AG04449 (cell line): ENCODE measurements at places on chromosomes 13 and 19.
A peak's percentile ranks its signal among the peaks of the same experiment; 100 is the strongest.

GRCh38 chr13:93635616-93636032 lies 409.0 kb downstream of the GPC6 start:
- DNase-seq = peak; percentile 42

- no peak for DNase-seq
Observed at GRCh38 chr19:5984600-5984999, 6.7 kb upstream of the RANBP3 start.

GRCh38 chr13:62299988-62300387 lies 884.3 kb upstream of the PCDH20 start:
- no peak for DNase-seq

- DNase-seq = no peak
Observed at GRCh38 chr13:76160961-76161925, 525.1 kb downstream of the LMO7 start.

DNA sequence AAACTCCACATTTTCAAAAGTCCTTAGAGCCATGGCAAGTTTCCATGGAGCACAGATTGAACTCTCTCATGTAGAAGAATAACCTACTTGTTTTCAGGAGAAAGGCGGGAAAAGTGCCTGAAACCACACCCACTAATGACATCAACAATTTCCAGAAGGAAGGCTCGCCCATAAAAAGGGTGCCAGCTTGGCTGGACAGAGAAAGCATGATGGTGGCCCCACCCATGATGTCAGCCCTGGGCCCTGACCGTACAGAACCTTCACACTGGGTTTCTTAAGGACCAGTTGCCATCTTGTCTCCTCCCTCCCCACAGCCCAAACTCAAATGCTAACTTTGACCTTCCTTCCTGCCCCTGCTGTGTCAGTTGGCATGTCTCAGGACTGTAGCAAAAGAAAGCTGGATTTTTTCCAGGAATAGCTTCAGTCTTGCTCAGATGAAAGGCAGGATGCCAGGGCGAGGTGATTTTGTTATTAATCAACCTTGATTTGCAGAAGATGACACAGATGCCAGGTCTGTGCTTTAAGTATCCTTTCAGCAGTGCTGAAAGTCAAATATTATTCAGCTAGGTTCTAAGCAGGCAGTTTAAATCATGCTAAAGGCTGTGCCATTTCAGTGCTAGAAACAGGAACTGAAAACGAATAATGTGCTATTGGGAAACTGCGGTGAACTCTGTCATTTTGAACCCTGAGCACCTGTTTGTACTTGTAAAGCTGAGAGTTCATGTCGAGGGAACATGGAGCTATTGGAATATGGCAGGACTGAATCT lies 89.5 kb upstream of the RFC3 start:
- DNase-seq = no peak

- DNase-seq = no peak
Observed at GRCh38 chr13:27463500-27463899, 13.1 kb upstream of the MTIF3 start.

- no peak for DNase-seq
Observed at GRCh38 chr13:71771144-71771543, 95.9 kb downstream of the DACH1 start.

- DNase-seq = no peak
Observed at GRCh38 chr19:14441041-14441938, 8.2 kb downstream of the PKN1 start.

DNA sequence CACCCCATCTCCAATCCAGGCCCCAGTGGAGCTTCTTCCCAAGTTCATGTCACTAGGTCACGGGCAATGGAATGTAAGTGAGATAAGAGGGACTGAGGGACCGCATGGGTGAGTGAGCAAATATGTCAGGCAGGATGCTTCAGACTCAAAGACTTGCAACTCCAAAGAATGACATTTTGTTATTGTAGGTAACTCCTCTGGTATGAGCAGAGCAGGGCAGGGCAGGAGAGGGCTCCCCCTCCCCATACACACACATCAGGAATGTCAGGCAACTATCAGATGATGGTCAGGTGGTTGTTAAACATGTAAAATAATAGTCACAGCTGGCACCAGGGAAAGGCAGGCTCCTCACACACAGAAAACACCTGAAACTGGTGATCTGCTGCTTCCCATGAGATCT lies 10.6 kb downstream of the ERVV-2 start:
- DNase-seq = no peak

GRCh38 chr19:4403005-4403761 lies 743 bp downstream of the CHAF1A start:
- DNase-seq = no peak

DNA sequence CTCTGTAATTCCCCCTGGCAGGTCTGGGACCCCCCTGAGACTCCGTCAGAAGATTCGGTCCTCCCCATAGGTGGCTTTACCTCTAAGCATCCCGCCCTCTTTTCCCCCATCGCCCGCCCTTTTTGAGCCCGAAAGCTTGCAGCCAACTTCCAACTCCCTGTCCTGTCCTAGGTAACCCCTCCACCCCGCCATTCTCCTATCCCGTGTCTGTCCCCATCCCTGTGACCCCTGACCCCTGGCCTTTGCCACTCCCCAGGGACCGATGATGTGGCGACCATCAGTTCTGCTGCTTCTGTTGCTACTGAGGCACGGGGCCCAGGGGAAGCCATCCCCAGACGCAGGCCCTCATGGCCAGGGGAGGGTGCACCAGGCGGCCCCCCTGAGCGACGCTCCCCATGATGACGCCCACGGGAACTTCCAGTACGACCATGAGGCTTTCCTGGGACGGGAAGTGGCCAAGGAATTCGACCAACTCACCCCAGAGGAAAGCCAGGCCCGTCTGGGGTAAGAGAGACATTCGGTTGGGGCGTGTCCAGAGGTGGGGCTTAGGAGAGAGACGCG lies 488 bp downstream of the RCN3 start:
- no peak for DNase-seq

DNA sequence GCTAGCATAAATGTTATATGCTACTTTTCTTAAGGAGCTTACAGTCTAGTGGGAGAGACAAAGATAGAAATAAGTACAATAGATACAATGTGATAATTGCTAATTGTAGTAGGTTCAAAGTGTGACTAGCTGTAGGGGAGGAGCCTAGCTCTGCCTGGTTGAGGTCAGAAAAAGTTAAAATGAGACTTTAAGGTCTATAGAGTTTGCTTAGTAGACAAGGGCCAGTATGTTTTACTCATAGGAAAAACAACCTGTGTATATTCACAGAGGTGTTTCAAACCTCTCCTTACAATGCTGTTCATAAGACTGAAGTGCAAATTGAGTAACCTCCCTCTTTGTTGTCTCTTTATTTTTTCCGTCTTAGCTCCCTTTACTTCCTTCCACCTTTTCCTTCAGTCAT lies 56.1 kb downstream of the PDS5B start:
- no peak for DNase-seq

DNA sequence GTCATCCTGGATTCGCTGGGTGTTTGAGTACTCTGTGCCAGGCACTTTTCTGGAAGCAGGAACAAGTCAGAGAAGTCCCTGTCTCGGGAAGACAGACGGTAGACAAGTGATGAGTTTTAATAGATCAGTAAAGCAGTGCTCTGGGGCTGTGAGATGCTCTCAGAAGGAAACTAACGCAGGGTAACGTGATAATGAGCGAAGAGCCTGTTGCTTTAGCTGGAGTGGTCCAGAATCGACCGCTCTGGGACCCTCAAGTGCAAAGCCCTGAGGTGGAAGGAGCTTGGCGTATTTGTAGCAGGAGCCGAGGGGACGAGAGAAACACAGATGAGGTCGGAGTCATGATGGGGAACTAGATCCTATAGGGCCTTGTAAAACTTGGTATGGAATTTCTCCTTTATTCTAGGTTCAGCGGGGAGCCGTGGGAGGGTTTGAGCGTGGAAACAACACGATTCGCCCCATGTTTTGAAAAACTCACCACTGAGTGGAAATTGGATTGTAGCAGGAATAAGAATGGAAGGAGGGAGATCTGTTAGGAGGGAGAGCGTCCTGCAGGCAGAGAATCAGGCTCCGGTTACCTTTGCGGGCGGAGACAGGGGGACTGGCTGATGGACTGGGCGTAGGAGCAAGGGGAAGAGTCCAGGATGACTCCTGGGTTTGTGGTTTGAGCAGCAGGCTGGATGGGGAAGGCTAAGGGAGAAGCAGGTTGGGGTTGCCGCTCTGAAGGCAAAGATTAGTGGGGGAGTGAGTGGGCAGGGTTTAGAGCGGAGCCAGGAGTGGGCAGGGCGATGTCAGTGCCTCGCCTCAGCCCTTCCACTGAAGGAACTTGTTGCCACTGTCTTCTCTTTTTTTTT lies 763 bp downstream of the POLD1 start:
- no peak for DNase-seq

DNA sequence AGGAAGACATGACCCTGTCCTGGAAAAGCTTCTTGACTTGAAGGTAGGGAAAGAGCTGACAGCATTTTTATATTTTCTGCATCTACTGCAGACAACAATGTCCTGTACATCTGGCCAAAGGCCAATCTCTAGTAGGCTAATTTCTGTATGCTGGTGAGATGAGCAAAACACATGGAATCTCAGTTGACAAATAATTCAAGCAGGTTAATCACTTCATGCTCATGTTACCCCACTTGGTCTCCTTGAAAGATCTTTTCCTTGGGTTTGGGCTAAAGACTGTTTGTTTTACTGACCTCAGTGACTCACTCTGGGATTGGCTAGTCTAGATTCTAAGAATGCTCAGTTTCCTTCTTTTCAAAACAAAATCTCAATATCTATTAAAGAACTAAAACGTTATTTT lies 298.8 kb downstream of the LMO7 start:
- no peak for DNase-seq

- DNase-seq = no peak
Observed at GRCh38 chr13:77810430-77810829, 108.2 kb downstream of the EDNRB start.

DNA sequence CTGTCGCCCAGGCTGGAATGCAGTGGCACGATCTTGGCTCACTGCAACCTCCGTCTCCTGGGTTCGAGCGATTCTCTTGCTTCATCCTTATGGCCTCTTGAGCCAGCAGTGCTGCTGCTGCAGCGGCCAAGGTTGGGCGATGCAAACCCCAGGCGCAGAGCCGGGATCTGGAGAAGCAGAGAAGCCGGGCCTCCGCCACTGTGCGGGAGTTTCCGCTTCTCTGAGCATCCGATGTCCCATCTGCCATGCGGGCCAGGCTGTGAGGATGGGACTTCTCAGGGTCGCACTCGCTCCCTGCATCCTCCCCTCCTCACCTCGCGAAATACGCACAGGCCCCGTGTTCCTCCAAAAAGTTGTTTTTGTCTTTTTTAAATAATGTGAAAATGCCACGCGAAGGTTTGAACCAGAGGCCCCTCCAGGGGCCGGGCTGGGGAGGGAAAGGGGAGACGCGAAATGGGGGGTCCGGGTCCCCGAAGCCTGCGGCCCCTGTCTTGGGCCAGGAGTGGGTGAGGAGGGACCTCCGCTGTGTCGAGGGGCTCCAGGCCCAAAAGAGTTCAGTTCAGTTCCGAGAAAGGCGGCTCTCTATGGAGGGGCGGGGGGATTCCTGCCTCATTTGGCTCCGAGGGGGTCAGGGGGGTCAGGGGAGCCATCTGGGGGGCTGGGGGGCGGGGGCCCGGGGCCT lies 15.9 kb downstream of the CYTH2 start:
- DNase-seq = no peak

GRCh38 chr19:9052894-9053293 lies 34.0 kb upstream of the OR1M1 start:
- no peak for DNase-seq

GRCh38 chr19:17949956-17950309 lies 17.0 kb upstream of the KCNN1 start:
- no peak for DNase-seq

DNA sequence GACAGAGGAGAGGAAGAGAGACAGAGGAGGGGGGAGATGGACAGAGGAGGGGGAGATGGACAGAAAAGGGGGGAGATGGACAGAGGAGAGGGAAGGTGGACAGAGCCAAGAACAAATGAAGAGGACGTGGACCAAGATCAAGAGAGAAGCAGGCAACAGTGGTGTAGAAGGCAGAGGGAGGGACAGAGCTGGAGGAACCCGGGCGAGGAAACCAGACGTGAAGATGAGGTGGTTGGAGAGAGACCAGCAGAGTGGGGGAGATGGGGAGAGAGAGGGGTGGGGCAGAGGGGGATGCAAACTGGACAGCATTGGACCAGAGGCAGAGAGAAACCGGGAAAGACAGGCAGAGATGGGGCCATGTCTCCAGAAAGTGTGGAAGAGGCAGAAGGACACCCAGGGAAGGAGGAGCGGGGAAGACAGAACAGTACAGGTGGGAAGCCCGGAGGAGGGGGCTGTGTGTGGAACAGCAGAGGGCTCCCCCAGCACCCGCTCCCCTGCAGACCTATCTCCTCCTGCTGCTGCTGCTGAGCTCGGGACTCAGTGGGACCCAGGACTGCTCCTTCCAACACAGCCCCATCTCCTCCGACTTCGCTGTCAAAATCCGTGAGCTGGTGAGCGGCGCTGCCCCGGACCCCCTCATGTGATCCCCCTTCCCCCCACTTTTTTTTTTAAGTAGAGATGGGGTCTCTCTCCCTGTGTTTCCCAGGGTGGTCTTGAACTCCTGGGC lies 1.3 kb downstream of the FLT3LG start:
- no peak for DNase-seq

GRCh38 chr13:26486550-26486949 lies 70.9 kb upstream of the WASF3 start:
- DNase-seq = no peak

DNA sequence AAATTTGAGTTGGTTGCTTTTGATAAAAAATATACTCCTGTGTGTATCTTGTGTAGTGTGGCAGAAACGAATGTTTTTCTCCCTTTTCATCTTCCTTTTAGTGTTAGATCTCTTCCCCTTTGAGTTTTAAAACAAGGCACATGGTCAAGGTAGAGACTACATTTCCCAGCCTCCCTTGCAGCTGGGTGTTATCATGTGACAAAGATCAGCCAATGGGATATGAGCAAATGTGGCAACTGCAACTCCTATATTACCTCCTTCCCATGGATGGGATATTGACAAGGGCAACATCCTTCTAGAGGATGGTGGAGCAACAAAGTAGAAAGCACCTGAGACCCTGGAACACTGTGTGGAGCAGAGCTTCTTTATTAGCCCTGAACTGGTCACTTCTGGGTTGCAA lies 42.4 kb downstream of the ADGRE3 start:
- DNase-seq = no peak

GRCh38 chr19:46371371-46371901 lies 24.5 kb downstream of the PPP5C start:
- no peak for DNase-seq

GRCh38 chr19:8255426-8256125 lies 46.4 kb downstream of the CERS4 start:
- no peak for DNase-seq
